ENCODE measurements at places on chromosomes 6 and 20.

GRCh38 chr20:2658414-2659354, 5.3 kb downstream of the IDH3B start:
- no peak for DNase-seq

DNA sequence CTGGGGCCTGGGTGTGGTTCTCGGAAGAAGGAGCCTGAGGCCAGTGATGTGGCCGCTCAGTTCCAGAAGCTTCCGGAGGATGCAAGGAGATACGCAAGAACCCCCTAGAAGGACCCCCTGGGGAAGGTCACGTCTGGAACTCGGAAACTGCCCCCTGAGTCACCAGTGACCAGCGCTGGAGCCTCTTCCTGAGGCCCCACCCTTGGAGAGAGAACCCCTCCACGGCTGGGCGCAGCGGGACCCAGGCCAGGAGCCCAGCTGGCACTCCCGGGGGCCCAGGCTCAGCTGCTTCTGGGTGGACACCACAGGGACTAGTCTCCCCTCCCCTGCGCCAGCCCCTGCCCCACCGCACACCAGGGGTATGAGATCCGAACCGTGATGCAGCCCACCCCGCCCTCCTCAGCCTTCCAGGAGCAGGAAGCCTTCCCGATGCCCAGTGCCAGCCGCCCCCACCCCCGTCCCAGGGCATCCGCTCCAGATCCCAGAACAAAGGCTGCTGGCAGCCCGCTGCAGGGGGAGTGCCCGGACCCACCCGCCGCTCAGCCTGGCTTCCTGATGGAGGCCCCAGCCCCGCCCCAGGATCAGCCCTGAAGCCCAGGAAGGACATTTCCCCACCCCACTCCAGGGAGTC, 7.5 kb downstream of the LAMA5 start:
- DNase-seq: no peak

DNA sequence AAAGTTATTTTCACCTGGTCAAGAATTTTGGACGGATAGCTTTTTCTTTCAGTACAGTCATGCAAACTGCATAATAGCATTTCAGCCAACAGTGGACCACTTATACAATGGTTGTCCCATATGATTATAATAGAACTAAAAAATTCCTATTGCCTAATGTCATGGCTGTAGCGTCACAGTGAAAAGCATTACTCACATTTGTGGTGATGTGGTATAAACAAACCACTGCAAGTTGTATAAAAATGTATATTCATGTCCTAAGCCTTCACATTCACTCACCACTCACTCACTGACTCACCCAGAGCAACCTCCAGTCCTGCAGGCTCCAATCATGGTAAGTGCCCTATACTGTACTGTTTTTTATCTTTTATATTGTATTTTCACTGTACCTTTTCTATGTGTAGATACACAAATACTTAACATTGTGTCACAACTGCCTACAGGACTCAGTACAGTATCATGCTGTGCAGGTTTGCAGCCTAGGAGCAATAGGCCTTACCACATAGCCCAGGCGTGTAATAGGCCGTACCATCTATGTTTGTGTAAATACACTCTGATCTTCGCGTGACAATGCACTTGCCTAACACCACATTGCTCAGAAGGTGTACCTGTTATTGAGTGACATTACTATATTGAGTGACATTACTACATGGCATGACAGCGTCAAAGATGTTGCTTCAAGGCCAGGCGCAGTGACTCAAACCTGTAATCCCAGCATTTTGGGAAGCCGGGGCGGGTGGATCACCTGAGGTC, 17.9 kb downstream of the ABHD12 start:
- no peak for DNase-seq

- peak; percentile 52 for DNase-seq
Observed at GRCh38 chr6:160930547-160931377, 60.8 kb upstream of the MAP3K4 start.

- DNase-seq: no peak
Observed at GRCh38 chr6:21601339-21601923, 7.9 kb downstream of the SOX4 start.

- no peak for DNase-seq
Observed at GRCh38 chr20:43432498-43432897, 25.2 kb upstream of the SRSF6 start.

GRCh38 chr6:81683912-81684311, 68.6 kb downstream of the TENT5A start:
- DNase-seq: no peak
